ENCODE measurements at places on chromosomes 7 and 10.
A peak's percentile ranks its signal among the peaks of the same experiment; 100 is the strongest.

DNA sequence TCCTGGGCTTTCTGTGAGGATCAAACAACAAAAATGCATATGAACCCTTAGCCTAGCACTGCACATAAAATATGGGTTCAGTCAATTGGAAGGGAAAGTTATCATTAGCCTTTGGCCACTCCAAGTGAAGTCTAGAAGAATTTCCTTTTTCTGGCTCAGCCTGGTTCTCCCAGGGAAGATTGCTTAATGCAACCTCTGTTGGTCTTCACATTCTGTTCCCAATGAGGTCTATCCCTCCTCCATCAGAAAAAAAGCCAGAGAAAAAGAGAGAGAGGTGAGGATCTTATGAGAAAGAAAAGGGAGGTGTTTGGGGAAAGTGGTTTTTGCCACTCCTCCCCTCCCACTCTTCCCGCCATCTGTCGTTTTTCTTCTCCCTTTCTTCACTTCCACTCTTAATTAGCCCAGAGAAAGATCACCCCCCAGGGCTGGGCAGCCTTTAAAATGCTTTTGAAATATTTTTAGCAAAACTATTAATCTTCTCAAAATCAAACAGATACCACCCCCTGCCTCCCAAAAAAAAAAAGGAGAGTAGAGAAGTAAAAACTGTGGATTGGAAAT, 31.1 kb downstream of the CPVL start:
- no peak for DNase-seq

DNA sequence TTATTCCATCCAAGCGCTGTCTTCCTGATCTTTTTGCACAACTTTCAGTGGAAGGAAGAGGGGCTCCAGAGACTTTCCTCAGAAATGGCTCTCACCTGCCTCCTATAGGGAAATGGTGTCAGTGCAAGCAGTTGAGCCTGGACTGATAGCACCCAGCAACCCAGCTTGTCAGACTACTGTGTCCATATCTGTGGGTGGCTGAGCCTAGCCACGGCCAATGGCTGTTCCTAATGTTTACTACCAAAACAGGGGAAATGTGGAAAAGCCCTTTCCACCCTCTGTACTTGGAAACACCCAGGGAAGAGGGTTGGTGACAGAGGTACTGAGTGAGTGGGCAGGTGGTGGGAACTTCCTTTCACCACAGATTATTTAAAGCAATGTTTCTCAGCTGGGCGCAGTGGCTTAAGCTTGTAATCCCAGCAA, 4.3 kb upstream of the YKT6 start:
- DNase-seq: no peak

DNA sequence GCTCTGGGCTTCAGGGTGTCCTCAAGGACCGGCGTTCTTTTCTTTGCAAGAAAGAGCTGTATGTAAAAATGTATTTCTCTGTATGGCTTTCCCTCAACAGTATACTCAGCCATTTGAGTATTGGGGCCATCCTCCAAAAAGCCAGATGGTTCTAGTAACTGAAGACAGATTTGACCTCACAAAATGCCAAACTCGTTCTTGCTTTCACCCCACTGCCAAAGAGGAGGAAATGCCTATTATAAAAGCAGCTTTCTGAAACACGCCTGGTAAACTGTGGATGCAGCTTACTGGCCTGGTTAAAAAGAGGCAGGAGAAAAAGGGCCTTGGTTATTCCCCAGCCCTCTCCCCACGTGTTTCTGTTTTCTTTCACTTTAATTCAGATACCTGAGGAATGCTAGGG, 7.7 kb upstream of the HTR5A start:
- no peak for DNase-seq

- DNase-seq: peak; percentile 66
Observed at GRCh38 chr10:70558871-70559810, 43.4 kb downstream of the PRF1 start.

GRCh38 chr7:4791738-4792536, 16.5 kb downstream of the AP5Z1 start:
- peak; percentile 74 for DNase-seq

DNA sequence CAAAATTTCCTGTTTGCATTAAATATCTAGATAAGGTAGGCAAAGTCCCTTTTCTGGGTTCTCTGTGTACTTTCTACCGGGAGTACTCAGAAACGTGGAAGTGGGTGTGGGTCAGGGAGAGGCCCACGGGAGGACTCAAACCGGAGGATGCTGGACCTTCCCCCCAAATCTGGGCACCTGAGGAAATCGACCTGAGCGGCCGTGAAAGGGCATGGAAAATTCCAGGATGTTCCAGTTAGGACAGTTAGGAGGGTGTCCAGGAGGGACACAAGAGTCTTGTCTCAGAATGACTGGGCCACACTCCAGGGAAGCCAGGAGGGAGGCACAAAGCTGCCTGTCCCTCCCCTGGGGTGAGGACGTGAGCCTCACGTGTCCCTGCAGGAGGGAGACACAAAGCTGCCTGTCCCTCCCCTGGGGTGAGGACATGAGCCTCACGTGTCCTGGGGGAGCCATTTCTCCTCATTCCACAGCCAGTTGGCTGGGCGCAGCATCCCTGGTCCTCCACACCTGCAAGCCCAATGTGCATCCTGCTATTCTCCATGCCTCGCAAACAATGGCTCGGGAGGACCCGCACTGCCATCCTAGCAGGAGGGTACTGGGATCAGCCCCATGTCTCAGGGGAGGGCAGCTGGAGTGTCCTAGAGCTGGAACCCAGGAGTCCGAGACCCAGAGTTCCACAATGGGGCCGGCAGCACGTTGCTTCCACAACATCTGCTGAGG, 190.5 kb upstream of the PPP2R2D start:
- no peak for DNase-seq

DNA sequence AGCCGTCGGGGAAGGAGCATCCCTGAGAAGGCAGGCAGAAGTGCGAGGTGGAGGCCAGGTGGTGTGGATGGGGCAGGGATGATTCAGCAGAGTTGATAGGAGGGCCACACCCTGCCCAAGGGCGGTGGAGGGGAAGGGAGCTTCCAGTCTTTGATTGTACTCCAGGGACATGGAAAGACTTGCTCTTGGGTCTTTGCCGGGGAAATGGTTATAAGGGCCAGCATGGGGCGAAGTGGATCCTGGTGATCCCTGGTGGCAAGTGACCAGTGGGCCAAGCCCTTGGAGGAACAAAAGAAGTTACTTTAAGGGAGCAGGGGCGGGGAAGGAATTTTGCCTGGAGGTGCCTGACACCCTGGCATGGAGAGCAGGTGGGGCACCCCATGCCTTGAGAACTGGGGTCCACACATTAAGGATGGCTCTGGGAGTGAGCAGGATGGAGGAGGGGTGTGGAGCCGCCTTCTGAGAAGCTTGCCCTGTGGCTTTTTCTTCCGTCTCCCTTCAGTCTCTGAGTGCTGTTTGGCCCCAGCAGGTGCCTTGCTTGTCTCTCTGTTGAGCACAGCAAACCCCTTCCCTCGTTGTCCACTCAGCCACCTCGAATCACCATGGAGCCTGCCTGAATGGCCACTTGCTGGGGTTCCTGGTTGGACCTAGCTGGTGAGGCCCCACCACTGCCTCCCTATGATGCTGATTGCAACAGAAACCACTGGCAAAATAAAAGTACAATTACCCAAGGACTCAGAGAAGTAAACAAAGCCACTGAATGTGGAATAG, 83.9 kb downstream of the RAMP3 start:
- DNase-seq: no peak

DNA sequence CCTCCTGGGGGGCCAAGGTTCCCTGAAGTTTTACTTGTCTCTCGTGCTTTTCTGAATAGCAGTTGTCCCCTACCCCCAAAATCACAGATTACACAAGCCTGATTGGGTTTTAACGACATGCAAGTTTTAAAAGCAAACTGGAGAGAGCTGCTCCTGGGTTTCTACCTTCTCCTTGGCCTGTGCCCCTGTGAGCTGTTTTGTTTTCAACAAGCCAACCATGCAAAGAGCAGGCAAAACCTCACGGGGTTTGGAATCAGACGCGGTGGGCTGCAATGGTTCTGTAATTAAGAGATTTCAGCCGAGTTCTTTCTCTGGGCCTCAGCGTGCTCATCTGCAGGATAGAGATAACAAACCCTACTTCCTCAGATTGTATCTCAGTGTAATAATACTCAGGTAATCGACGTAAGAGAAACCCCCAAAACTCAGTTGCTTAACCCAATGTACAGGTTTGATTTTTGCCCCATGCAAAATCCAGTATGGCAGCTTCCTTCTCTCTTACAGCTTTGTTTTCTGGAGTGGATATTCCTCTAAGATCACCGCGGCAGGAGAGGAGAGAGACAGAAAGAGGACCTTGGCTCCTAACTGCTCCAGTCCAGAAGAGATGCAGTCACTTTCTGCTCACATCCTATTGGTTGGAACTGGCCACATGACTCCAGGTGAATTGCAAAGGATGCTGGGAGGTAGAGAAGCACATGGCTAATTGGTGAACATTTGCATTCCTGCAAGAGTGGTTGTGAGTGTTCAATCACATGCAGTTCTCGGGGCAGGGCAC, 42.0 kb downstream of the MYL10 start:
- no peak for DNase-seq

DNA sequence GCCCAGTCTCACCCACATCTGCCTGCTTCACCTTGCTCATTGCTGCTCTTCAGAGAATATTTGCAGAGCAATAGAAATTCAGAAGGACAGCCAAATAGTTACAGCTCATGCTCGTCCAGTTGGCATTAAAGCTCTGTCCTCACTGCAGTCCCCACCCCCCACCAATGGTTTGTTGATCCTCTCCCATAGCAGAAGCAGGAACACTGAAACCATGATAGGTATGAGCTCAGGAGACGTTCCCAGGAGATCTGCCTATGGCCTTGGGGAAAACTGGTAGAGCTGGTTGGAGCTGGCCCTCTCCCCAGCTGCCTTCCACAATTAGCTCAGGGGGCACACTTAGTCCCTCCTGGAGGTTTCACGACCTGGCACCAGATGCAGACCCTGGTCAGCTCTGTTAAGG, 68.6 kb upstream of the KMT2C start:
- no peak for DNase-seq

GRCh38 chr7:128148676-128149075, 92.4 kb upstream of the LEP start:
- no peak for DNase-seq

DNA sequence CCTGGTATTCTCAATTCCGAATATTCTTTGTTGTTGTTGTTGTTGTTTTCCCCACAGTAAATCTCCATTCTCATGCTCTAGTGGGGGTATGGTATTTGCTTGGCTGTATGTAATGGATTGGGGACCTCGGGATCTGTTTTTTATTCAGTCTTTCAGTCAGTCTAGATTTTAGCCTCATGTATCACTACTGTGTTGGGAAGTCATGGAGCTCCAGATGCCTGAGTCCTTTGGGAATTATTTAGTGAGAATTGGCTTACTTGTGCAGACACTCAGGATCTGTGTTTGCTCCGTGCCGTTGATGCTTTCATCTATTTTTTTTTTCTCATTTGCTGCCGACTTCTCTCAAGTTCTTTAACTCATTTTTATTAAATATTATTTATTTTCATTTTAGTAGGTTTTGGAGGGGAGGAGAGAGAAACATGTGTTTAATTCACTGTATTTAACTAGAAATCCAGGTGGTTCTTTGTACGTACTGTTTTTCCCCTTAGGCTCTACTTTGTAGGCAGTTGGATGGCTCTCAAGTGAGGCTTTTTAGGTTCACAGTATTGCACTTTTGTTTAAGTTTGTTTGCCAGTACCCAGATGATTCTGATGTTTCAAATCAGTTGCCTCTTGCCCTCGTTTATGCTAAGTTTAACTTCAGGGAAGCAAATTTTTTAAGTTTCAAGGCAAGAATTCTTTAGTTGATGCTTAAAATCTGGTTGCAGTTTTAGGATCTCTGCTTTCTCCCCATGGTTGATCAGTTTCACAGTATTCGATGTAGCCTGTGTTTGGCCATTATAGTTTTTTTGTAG, 36.9 kb downstream of the ZNRF2 start:
- no peak for DNase-seq

- no peak for DNase-seq
Observed at GRCh38 chr7:26151650-26151952, 397 bp upstream of the NFE2L3 start.

DNA sequence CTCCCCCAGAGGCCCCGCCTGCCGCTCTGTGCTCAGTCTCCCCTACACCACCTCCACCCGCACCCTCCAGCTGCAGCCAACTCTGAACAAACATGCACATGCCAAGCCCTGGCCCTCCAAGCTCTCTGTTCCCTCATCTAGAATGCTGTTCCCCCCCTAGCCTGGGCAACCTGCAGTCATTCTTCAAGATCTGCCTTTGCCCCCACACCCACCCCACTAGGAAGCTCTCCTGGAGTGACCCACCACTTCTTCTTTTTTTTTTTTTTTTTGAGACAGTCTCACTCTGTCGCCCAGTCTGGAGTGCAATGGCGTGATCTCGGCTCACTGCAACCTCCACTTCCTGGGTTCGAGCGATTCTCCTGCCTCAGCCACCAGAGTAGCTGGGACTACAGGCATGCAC, 13.7 kb downstream of the MYL10 start:
- no peak for DNase-seq

DNA sequence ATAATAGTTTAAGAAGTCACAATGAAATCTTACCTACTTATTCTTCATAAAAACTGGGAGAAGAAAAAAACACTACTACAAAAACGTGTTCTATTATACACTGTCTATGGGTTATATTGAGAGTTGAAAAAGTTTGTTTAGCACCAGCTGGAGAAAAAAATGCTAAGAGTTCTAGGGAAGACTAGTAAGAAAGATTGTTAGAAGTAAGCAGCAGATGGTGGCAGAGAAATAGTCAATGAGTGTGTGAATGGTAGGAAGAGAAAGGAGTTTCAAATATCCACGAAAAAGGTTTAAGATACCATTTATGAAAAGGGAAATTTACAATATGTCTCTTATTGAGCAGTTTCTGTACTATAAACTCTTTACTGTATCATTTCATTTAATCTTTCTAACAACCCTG, 124.7 kb downstream of the NRBF2 start:
- DNase-seq: no peak

GRCh38 chr7:90625051-90625450, 28.9 kb downstream of the CDK14 start:
- no peak for DNase-seq

DNA sequence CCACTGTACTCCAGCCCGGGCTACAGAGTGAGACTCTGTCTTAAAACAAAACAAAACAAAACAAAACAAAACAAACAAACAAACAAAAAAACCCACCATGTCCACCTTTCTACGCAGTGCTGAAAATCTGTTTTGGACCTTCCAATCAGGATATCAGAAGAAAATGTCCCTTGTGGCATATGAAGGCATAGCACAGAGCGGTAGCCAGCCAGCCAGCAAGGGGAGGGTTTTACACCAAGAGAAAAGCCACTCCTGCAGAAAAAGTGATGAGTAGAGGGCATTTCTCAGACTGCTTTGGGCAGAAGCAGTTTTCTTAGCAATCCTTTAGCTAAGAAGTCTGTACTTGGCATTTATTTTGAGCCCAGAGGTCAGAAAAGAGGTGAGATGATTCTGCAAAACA, 612.2 kb downstream of the TYW1 start:
- DNase-seq: no peak

DNA sequence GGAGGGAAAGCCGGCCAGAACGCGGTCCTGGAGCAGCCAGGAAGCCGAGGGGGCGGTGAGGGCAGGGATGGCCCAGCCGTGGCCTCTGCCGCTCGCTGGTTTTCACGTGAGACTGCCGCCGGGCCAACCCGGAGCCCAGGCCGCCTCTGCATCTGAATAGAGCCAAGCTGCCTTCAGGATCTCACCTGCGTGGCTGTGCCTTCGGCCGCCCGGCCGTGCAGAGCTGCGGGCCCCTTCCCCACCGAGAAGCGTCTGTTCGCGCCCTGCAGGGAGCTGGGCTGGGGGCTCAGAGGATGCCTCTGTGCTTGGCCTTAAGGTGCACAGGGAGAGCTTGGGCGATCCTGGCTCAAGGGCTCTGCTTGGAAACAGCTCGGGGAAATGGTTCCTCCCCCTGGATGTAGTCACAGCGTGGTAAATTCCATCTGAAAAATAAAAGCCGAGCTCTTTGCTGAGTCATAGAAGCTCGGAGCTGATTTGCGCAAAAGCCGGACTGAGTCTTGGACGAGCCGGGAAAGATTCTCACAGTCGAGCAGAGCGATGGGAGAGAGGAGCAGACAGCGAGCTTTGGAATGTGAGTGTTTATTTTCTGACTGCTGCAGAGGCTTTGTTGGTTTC, at the start of gene JAKMIP3:
Gene JAKMIP3, plus strand, starts transcription at position 456 of the 615 bp plus-strand sequence. CDS start 38,863 bp downstream, outside the sequence.
- DNase-seq: no peak

All from CD8-positive, alpha-beta memory T cell (primary cell).